ENCODE measurements at places on chromosomes 6 and 20.

GRCh38 chr20:44019638-44020335 is 105.1 kb downstream of the TOX2 start:
- DNase-seq, result peak; percentile 22

DNA sequence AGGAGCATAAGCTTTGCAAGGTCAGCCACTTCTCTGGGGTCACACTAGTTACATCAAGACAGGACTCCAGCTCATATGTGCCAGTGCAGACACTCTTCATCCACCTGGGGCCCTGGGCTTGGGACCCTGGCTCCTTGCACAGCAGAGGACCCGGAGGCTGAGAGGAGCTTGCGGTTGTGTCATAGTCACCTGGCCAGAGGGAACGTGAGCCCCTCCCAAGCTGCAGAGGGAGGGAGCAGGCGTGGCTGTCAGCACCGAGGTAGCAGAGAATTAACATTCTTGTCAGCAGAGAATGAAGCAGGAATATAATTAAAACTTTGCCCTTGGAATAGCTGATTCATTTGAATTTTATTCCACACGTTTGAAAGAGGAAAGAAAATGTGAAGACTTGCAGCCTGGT is 36.8 kb downstream of the BCAS4 start:
- no peak for DNase-seq

- no peak for DNase-seq
Observed at GRCh38 chr6:163825033-163825432, 410.5 kb downstream of the QKI start.

DNA sequence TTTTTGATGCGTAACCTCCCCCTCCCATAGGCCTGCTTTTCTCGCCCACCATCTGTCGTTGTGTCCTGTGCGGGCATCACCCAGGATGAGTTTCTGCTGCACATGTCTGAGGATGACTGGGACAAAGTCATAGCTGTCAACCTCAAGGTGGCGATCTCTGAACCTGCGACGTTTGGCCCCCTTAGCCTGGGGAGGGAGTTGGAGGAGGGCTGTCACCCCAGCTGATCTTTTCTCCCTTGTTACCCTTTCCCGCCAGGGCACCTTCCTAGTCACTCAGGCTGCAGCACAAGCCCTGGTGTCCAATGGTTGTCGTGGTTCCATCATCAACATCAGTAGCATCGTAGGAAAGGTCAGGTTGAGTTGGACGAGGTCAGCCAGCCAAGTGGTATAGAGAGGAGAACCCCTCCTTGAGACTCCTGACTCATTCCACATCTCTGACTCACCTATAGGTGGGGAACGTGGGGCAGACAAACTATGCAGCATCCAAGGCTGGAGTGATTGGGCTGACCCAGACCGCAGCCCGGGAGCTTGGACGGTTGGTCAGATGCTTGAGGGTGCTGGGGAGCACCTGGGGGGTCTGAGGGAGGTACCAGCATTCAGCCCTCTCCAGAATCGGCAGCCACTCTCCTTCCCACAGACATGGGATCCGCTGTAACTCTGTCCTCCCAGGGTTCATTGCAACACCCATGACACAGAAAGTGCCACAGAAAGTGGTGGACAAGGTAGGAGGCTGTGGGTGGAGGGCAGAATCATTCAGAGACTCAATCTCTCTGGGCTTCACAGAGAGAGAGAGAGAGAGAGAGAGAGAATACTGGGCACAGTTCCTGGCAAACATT is 954 bp downstream of the HSD17B8 start:
- peak; percentile 57 for DNase-seq

- DNase-seq, result no peak
Observed at GRCh38 chr20:59004763-59005522, 2.1 kb downstream of the CTSZ start.

DNA sequence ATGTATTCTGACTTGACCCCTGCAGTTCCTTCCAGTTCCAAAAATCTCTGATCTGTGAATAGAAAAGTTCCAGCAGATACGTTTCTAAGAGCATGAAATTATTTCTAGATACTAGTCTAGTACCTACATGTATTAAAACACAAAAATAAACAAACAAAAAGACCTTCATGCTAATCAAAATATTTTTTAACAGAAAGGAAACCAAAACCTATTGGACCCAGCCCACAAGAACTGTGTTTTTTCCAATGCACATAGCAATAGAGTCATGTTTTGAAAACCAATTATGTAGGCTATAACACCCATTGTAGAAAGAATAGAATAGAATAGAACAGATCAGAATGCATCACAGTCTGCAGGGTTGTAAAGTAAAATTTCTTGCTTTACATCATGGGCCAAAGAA is 158.6 kb upstream of the TNFAIP3 start:
- no peak for DNase-seq

GRCh38 chr6:89775150-89775549 is 44.4 kb downstream of the MDN1 start:
- DNase-seq, result no peak

- DNase-seq, result no peak
Observed at GRCh38 chr6:89993411-89993810, 99.1 kb downstream of the GJA10 start.

DNA sequence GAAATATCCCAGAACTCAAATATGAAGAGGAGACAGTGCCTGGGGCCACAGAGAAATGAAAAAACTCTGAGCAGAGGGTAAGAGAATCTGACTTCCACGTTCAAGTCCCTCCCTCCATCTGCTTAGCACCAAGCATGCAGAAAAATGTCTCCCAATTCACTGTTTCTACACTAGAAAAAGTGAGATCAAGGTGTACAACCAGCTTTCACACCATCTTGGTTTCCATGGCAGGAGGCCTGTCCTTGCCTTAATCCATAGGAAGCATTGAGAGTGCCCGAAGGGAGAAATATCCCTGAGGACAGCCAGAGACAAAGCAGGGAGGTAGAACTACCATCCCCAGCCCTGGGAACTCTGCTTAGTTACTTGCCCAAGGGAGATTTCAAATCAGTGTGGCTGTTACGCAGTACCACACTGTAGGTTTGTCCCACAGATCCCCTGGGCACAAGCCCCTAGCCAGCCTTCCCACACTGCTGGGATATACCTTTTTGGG is 82.9 kb downstream of the SCML4 start:
- DNase-seq, result no peak

DNA sequence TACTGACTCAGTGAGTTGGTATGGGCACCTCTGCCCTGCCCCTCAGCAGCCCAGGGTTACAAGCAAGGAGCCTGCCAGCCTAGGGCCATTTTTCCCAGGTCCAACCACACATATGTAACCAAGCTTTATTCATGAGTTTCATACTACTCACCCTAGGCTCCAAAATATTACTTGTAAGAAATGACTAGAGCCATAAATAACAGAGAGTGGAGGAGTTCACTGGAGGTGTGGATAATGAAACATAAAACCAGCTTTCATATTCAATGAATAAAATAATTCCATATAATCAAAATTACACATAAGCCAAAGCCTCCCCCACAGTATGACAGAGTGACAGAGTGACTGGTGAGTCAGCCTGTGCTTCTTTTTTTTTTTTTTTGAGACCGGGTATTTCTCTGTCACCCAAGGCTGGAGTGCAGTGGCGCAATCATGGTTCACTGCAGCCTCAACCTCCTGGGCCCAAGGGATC is 229.8 kb upstream of the SASH1 start:
- no peak for DNase-seq

DNA sequence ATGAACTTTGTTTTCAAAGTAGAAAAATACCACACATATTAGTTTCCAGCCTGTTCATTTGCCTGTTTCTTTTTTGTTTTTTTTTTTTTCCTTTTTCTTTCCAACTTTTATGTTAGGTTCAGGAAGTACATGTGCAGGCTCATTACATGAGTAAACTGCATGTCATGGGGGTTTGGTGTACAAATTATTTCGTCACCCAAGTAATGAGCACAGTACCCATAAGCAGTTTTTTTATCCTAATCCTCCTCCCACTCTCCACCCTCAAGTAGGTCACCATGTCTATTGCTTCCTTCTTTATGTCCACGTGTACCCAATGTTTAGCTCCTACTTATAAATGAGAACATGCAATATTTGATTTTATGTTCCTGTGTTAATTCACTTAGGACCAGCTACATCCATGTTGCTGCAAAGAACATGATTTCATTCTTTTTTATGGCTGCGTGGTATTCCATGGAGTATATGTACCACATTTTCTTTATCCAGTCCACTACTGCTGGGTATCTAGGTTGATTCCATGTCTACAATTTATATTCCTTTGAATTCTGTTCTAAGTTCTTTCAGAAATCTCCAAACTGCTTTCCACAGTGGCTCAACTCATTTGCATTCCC is 31.8 kb downstream of the SNX14 start:
- no peak for DNase-seq

GRCh38 chr20:21100578-21101452 is 5.3 kb downstream of the LINC00237 start:
- DNase-seq, result no peak

GRCh38 chr20:46951405-46951804 is 56.8 kb downstream of the EYA2 start:
- DNase-seq, result no peak

- no peak for DNase-seq
Observed at GRCh38 chr6:382883-383810, 8.4 kb upstream of the IRF4 start.

GRCh38 chr6:13404228-13404891 is 76.0 kb upstream of the TBC1D7 start:
- no peak for DNase-seq

- no peak for DNase-seq
Observed at GRCh38 chr6:117227245-117227962, 38.0 kb upstream of the VGLL2 start.

- DNase-seq, result no peak
Observed at GRCh38 chr20:23412026-23412425, 9.3 kb downstream of the NAPB start.

- DNase-seq, result no peak
Observed at GRCh38 chr20:34459209-34459897, 56.9 kb upstream of the DYNLRB1 start.

DNA sequence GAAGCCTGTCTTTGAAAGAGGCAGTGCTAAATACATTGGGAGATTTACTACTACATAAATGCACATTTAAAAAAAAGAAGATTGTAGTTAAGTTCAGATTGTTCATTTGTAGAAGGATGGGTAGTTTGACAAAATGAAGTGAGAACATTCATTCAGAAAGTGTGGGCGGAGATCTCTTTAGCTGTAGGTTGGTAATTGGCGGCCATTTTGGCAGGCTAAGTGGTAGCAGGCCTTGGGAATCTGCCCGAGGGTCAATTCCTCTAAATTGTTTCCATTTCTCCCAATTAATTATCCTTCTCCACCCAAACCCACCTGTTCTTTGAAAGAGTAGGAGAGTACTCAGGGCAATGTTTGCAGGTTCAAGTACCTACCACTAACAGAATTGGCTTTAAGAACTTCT is 17.9 kb downstream of the SOX4 start:
- DNase-seq, result no peak

- peak; percentile 26 for DNase-seq
Observed at GRCh38 chr6:142746524-142746923, 198.5 kb downstream of the HIVEP2 start.

DNA sequence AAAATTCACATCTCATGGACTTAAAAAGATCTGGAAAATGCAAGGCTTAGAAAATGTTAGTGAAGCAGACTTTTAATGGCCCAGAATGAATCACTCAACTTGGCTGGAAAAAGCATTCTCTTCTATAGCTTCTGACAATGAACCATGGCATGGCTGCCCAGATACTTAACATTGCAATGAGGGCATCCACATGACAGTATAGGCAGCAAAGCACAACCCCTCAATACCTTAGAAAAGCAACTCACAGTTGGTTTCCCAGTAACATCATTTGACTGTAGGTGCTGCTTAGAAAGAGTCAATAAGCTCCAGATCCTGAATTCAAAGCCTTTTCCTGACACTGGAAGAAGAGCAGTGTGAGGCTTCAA is 155.8 kb downstream of the EYA4 start:
- no peak for DNase-seq

Measured in SW 1271 (cell line).